Right cardiac atrium (tissue), 5 donors: ENCODE measurements at places on chromosomes 5 and 9. TPM values are rescaled to one million over a fixed set of nuclear protein-coding genes. Genes with fewer than 3 reads are reported as not detected.

GRCh38 chr5:158387499-158387898, 528.6 kb upstream of the CLINT1 start:
- no peak for DNase-seq

DNA sequence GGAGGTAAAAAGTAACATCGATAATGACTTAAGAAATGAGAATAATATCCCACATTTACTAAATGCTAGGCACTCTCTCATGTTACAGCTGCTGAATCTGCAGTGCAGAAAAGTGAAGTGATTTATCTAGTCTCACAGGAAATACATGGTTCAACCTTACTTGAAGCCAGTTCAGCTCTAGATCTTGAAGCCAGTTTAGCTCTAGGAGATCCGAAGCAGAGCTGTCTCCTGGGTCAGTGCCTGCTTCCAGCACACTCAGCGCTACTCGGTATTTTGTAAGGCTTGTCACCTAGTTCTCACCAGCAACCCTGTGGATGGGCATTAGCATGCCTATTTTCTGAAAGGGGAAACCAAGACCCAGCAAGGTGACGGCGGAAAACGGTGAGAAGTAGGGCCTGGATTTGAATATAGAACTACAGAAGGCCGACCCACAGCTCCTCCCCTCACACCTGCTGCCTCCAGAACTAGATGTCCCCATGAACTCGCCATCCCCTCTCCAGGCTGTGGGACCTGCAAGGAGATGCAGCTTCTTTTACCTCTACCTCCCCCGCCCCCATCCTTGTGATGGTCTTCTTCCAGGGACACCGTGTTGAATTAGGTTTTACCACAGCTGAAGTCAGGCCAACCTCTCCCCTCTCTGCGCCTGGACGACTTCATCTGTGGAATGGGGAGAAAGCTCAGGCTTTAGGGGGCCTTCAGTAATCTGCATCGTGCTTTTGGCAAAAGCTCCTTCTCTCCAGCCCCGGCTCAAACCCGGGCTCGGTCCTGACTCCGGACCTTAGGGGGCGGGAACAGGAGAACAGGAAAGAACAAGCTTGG, 4.4 kb upstream of the MSX2 start:
- DNase-seq, result no peak

The SPATA6L gene
- polyA plus RNA-seq, result 0.59 TPM

DNA sequence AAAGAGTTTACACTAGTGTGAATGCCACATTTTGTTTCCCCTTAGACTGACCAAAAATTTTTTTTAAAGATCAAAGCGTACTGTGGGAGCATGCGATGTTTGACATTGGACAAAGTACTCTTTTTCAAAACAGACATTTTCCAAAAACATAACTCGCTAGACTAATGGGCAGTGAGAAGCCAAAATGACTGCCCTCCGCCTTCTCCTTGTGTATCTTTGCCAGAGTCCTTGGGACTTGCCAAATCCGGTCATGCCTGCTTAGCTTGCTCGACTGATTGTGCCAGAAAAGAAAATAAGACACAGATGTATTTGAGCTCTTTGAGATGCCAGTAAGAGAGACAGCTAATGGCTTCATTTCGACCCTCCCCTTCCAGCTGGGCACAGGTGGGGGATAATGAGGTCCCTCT, 157.5 kb downstream of the MAPKAP1 start:
- peak; percentile 53 for DNase-seq

DNA sequence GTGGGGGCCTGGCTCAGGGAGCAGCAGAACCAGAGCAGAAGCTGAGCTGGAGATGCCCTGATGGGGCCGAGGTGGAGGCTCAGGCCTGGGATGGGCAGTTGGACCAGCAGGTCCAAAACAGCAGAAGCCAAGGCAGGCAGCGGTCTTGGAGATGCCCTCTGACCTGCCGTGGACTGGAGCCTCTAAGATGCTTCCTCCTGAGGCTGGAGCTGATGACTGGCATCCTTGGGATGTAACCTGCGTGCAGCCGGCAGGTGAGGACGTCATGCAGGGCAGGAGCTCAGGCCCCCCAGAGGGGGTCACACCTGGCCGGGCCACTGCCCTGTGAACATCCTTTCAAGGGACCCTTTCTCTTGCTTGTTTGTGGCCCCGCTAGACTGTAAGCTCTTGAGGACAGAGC, 162.0 kb downstream of the RGS3 start:
- no peak for DNase-seq

DNA sequence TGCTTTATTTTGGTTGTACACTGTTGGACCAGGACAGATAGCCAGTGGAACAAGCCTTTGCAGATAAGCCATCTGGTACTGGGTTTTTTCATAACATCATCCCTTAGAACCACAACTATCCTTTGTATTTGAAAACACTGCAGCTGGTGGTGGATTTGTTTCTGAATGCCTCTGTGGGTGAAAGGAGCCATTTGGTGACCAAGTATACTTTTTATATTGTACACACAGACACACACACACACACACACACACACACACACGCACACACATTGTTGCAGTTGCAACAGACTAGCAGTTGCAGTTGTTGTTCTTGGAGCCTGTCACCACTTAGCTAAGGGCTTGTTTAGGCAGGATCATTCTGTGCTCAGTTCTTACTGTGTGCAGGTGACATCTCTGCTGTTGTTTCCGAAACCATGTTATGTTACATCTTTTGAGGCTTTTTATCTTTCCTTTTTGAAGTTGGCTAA, 22.9 kb upstream of the CAVIN4 start:
- no peak for DNase-seq

- DNase-seq, result peak; percentile 84
These were observed 23.8 kb downstream of the SVEP1 start for GRCh38 chr9:110555551-110556331.
